NCI-H2227 treated with DMSO at 0.1 percent for 48 hours (cell line): ENCODE measurements at places on chromosomes 7 and 10.

DNA sequence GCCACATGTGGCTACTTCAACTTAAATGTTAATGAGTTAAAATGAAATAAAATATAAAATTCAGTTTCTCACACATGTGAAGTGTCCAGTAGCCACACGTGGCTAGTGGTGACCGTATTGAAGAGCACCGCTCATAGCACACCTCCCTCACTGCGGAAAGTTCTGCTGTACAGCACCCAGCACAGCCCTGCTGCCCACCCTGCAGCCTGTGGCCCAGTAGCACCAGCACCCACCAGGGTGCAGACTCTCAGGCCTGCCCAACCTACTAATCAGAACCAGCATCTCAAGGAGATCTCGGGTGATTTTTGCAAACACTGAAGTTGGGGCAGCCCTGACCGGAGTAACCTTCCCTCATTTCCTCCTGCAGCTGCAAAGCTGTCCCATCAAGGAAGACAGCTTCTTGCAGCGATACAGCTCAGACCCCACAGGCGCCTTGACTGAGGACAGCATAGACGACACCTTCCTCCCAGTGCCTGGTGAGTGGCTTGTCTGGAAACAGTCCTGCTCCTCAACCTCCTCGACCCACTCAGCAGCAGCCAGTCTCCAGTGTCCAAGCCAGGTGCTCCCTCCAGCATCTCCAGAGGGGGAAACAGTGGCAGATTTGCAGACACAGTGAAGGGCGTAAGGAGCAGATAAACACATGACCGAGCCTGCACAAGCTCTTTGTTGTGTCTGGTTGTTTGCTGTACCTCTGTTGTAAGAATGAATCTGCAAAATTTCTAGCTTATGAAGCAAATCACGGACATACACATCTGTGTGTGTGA lies 162.8 kb upstream of the LANCL2 start:
- no peak for DNase-seq

DNA sequence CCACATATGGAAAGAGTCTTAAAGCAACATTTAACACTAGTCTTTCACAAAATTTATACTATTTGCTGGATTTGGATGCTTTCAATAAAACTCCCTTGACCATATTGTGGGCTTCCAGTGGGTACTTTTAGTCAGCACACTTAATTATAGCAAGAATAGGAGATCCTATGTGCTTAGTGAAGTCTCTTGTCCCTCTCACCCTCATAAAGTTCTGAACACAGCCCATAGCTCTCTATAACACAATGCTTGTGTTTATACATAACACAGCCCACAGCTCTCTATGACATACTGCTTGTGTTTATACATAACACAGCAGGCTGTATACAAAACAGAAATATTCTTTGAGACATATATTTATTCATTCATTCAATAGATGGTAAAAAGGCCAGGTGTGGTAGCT lies 79.0 kb downstream of the SEMA3C start:
- DNase-seq, result no peak

GRCh38 chr7:69934144-69934903 lies 336.0 kb downstream of the AUTS2 start:
- peak; percentile 83 for DNase-seq

- no peak for DNase-seq
Measured at GRCh38 chr10:102781090-102781920, 37.6 kb downstream of the WBP1L start.

GRCh38 chr10:121558238-121558637 lies 40.0 kb downstream of the FGFR2 start:
- DNase-seq, result no peak

GRCh38 chr7:90551036-90551435 lies 45.1 kb upstream of the CDK14 start:
- DNase-seq, result no peak
